ENCODE measurements at places on chromosomes 4 and X.
A peak's percentile ranks its signal among the peaks of the same experiment; 100 is the strongest.

GRCh38 chrX:47366041-47366722 is 4.2 kb upstream of the ZNF157 start:
- DNase-seq, result peak; percentile 37

- no peak for DNase-seq
Measured at GRCh38 chr4:1755297-1755696, 34.0 kb downstream of the TACC3 start.

- peak; percentile 15 for DNase-seq
Measured at GRCh38 chrX:2627272-2627867, 63.7 kb upstream of the CD99 start.

DNA sequence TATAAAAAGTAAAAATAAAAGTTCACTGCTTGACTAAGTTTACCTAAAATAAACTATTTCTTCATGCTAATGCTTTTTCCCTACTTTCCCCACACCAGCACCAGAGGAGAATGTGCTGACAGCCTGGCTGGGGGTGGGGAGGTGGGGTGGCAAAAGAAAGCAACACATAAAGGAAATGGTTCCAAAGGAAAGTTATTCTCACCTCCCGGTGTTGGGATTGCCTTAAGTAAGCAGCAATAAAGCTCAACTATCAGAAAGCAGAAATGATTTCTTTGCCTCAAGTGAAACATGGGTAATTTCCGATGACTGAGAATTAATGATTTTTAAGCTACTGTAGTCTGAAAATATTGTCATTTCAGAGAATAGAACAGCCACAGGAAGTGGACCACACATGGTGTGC is 84.5 kb upstream of the DKK2 start:
- no peak for DNase-seq

DNA sequence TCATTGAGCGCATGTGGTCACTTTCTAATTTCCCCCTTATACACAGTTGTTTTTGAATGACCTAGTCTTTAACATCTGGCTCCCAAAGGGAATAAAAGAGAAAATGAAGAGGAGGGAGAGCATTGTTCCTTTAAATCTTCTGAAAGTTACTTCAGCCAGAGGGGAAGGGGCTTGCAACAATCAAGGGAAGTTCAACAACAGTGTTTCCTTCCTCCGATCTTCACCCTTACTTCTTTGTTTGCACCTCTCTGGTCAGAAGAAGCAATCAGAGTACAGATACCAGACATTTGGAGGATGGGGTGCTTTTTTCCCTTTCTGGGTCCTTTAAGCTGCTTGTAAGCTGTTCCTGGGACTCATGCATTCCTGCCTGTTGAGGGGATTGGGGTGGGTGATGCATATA is 125.4 kb downstream of the TBC1D19 start:
- DNase-seq, result no peak

DNA sequence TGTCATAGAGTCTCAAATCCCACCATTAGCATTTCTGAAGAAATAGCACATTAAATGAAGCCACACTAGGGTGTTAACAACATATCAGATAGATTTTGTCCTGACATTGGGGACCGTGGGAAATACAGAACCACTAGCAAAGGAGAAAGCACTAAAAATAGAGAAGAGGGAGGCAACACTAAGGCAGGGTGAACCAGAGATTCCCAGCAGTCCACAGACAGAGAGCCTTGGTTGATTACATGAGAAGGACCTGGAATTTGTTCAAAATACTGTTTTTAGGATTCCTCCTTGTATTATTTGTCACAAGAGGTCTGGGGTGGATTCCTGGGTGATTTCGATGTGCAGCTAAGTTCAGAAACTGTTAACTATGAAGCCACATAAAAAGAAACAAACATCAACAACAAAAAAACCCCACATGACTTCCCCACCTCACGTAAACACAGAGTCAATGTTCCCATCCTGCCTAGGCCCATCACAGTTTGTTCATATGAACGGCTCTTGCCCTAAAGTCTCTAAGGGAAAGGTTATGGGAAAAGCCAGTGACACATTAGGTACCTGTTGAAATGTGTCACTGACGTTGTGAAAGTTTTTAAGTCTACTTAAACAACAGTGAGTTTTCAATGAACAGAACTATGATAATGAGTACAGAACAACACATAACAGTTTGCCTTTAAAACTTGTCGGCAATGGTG is 23.6 kb upstream of the GRSF1 start:
- DNase-seq, result no peak

Data from HFF-Myc (cell line).